ENCODE measurements at places on chromosomes 6 and 20.
A peak's percentile ranks its signal among the peaks of the same experiment; 100 is the strongest.

DNA sequence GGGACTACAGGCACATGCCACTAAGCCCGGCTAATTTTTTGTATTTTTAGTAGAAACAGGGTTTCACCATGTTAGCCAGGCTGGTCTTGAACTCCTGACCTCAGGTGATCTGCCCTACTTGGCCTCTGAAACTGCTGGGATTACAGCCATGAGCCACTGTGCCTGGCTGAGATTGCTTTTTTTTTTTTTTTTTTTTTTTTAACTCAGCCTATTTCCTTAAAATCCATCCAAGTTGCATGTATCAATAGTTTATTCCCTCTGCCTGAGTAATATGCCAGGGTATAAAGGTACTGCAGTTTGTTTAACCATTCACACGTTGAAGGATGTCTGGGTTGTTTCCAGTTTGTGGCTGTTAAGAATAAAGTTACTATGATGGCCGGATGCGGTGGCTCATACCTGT lies 10.7 kb downstream of the SLX4IP start:
- no peak for DNase-seq

GRCh38 chr6:33851959-33852358 lies 48.2 kb upstream of the MLN start:
- DNase-seq = peak; percentile 33

GRCh38 chr6:1267790-1268762 lies 43.8 kb upstream of the FOXQ1 start:
- no peak for DNase-seq

- no peak for DNase-seq
Observed at GRCh38 chr6:145731447-145731846, 3.9 kb downstream of the EPM2A start.

DNA sequence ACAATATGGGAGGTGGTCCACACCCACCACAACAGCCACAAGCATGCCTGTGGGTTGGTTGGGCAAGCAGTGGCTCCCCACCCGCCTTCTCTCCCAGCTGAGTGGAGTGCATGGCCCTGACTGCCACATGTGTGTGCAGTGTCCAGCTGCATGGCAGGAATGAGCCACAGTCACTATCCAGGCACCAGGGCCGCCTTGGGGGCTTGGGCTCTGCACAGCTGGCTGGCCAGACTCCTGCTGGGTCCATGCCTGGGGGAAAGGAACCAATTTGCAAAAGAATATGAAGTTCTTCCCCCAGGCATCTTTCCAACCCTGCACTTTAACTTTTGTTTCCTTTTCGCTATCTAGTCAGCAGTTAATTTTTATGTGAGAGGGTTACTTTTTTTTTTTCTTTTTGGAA lies 11.6 kb upstream of the ASCC3 start:
- DNase-seq = no peak

DNA sequence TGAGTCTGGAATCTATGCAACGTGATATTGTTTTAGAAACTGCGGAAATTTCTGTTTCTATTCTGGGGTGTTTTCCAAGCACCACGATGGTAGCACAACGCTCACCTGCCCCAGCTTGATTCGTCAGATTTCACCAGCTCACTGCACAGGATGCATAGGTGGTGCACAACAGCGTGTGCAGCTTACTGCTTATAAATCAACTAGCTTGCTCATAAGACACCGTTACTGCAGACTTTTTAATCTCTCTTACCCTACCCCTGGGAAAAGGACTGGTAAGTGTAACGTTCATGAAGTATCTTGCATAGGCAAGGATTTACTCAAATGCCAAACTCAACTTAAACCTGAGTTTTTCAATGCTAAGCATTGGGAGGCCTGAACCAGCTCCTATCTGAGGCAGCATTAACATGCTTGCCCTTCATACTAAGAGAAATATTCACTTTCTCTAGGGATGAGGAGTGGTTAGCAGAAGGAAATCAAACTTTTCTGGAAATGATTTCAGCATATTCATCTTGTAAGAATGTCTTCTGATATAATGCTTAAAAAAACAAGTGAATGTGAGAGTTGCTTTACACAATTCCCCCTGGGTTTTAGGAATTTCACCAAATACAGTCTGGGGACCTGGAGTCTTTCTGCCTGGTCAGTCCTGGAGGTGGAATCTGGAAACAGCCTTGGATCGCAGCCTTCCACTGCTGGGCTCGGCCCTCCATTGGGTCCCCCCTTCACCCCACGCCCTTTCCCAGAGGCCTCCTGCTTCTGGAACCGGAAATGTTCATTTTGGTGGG lies 100.6 kb downstream of the DACT2 start:
- no peak for DNase-seq

DNA sequence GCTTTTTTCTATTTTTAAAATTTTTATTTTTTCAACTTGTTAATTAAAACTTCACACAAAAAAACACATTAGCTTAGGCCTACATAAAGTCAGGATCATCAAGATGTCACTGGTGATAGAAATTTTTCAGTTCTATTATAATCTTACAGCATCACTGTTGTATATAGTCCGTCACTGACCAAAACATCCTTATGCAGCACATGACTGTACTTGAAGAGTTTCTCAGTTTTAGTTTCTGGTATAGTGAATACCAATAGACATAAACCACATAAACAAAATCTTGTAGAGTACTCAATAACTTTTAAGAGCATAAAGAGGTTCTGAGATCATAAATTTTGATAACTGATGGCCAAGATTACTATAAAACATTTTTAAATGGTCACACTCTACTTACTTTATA lies 71.8 kb downstream of the ASCC3 start:
- no peak for DNase-seq

DNA sequence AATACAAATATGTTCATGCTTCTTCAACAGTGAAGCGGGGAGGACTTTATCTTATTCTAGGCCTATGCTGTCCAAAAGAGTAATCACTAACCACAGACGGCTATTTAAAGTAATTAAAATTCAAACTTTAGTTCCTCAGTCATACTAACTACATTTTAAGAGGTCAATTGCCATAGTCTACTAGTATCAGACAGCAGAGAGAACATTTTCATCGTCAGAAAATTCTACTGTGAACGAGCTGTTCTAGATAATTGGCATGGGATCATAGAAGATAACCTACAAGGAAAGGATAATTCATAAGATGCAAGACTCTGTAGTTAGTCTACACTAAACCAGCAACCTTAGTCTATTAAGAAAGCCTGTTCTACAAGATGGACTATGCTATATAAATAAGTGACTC lies 44.4 kb downstream of the PRKN start:
- no peak for DNase-seq

All from dermis blood vessel endothelial cell (primary cell).